ENCODE measurements at places on chromosomes 1 and 21.

DNA sequence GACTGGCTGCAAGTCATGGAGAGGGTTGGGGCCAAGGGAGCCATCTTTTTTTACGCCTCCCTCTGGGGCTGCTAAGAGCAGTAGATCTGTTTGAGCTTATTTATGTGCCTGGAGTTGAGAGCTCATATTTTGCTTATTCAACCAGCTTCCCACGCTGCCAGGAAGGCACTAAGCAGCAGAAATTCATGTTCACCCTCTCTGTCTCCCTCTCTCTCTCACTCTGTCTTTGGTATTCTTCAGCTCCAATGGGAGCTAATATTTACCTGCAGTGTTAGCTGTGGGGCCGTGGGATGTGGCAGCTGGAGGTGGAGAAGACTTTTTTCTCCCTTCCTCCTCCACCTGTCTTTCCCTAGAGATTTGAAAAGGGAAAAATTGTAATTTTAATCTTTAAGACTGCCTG, 26.8 kb upstream of the CACNA1E start:
- DNase-seq, result no peak

DNA sequence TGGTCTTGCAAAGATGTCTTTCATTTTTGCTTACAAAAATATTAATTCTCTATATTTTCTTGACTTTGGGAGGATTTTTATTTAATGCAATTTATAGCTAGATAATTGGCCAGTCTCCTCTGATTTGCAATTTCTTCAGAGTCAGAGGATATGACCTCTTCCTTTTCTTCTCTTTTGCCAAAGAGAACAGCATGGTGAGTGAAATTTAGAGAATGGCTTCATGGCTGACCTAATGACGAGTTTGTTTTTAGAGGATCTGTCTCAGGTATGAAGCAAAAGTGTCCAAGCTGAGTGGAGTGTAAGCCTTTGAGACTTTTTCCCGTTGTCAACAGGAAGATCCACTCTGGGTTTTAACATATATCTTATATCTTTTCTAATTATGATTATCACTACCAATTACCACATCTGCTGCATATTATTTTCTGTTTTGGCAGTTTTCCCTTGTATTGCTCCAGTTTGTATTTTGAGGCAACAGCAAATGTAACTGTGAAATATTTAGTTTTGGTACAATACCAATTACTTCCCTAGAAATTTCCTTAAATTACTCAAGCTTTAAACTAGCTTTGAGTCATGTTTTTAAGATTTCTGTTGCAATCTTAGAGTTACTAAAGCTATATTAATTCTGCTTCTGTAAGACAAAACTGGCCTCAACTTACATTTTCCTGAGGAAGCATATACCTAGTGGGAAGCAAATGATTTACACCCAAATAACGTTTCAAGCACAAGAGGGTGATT, 332.8 kb upstream of the ZRANB2 start:
- peak; percentile 16 for DNase-seq

DNA sequence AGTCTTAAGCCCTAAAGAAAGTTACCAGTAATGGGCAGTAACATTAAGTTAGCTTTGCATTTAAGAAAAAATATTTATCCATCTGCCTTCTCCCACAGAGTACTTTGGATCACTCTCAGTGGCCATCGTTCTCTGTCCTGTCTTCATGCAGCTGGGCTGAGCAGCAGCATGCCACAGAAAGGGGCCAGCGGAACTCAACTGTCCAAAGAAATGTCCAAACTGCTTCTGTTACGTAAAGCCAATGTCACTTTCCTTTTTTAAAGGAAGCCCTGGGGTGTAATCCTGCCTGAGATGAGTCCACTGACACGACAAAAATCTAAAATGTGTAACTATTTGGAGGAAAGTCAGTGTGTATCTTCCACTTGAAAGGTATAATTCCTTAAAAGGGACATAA, 291.6 kb downstream of the SMYD3 start:
- no peak for DNase-seq

DNA sequence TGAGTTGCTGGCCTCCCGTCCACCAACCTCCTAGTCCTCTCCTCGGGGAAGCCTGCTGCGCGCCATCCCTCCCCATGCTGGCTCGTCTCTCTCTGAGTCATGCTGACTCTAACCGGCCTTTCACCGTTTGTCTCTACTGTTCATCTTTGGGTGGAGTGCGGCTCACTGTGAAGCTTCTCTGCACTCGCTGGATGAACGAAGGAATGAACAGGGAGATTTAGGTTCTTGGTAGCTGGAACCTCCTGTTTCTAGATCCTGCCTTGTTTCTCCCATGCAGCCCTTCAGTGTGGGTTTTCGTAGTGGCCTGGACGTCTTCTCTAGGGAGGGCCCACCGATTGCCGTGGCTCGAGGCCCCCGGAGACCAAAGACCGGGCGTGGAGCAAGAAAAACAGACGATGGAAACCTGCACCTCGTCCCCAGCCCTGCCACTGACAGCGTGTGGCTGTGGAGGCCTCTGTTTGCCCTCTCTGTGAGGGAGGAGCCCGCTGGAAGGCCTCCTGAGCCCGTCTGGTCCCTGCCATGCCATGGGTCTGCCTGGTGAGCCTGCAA, 227.6 kb upstream of the C1orf174 start:
- DNase-seq, result no peak

- peak; percentile 53 for DNase-seq
Measured at GRCh38 chr1:2459757-2460156, 16.3 kb upstream of the PLCH2 start.

DNA sequence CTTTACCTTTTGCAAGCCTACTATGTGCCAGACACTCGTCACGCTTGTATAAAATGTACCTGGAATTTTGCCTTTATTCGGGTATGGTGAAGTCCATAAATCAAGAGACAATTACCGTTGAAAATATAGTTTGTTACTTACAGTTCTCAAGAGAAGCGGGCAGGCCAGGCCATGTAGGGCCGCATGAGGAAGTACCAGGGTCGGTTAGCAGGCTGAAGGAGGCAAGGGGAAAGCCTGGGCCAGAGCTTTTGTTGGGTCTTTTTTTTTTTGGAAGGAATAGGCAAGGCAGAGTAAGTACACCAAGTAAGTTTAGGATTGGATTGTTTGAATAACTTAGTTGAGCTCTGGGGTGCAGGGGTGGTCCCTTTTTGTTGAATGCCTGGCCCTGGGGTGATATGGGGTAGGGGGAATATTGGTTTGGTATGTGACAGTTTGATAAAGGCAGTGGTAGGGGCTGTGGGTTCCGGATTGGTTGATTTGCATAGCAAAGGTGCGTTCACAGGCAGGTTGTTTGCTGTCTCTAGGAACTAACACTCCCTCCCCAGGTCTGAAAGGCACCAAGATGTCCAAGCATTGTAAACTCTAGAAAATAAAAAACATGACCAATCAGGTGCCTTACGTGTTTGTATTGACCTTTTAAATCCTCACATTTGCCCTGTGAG, 80.7 kb downstream of the KAZN start:
- DNase-seq, result no peak

- DNase-seq, result no peak
Measured at GRCh38 chr21:42237577-42237976, 18.6 kb downstream of the ABCG1 start.

DNA sequence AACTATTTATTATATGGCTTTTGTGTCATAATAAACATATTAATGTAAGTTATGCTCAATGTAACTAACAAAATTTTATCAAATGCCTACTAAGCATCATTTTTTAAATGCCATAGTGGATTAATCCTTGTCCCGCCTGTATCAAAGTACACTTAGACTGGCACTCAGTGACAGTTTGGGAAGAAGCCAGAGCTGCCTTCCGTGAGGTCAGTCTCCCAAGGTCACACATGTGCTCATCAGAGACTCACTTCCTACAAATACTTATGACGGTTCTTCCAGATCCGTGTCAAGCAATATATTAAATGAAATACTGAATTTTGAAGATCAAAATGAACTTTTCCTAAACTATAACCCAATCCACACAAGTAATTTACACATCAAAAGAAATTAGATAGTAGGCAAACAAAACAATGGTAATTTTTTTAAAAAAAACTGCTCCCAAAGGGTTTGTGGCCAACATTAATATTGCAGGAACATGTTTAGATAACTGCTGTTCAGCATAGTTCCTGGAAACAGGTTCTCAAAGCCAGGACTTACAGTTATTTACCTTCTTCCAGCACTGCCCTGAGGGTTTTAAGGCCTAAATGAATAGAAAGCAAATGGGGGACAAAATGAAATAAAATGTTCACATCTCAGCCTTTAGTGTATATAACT, 27.2 kb downstream of the WLS start:
- no peak for DNase-seq

GRCh38 chr1:233453433-233454200, 126.1 kb downstream of the MAP3K21 start:
- no peak for DNase-seq

DNA sequence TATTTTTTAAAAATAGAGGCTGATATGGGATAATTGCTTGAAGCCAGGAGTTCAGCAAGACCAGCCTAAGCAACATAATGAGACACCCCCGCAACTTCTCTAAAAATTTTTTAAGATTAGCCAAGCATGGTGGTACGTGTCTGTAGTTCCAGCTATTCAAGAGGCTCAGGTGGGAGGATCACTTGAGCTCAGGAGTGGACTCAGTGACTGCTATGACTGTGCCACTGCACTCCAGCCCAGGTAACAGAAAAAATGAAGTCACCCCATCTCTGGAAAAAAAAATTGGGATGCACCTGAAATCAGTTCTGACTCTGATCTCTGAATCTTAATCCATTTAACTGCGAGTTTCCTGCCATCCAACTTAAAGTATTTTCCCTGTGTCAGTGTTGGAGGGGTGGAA, 124.2 kb downstream of the MRPS6 start:
- DNase-seq, result no peak

DNA sequence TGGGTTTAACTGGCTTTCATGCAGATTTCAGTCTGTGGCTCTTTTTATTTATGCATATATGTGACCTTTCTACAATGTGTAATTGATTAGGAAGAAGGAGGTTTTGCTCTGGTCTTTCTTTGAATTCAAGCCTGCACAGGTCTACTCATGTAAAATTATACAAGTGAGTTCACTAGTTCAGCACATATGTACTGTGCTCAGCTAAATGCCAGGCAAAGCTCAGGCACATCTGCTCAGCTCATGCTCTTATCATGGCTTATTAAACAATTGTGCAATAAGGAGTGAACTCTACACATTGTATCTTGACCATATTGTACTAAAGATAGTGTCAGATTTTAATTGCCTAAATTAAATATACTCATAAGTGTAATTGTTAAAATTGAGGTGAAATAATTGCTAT, 378.4 kb downstream of the ADGRL2 start:
- no peak for DNase-seq

DNA sequence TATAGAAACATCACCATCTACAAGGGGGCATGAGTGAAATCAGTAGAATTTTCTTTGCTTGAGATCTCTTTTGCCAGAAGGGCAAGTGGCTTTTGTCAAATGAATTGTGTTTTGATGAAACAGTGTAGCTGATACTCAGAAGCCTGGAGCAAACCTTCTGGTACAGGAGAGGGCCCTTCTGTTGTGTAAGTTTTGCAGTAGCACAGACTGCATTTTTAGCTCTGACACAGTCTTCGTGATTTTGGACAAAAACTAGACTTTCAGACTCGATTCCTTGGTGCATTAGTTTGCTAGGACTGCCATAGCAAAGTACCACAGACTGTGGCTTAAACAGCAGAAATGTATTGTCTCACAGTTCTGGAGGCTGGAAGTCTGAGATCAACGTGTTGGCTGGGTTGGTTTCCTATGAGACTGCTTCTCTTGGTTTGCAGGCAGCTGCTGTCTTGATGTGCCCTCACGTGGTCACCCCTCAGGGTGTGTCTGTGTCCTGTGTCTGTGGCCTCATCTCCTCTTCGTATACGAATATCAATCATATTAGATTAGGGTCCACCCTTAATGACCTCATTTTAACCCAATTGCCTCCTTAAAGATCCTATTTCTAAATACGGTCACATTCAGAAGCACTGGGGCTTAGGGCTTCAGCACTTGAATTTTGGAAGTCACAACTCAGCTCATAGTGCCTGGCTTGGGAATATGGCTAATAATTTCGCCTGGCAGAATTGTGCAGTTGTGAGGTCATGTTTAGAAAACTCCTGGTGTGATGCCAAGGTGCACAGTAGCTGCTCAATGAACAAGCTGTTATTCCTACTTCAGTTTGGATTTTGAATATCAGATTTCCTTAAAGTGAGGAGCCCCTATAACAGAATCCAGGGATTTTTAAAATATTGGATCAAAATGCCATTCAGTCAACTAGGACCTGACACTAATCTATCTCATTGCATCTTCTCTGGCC, 21.2 kb upstream of the DISC1 start:
- DNase-seq, result no peak

- DNase-seq, result peak; percentile 65
Measured at GRCh38 chr1:160416369-160416768, 16.0 kb downstream of the VANGL2 start.

DNA sequence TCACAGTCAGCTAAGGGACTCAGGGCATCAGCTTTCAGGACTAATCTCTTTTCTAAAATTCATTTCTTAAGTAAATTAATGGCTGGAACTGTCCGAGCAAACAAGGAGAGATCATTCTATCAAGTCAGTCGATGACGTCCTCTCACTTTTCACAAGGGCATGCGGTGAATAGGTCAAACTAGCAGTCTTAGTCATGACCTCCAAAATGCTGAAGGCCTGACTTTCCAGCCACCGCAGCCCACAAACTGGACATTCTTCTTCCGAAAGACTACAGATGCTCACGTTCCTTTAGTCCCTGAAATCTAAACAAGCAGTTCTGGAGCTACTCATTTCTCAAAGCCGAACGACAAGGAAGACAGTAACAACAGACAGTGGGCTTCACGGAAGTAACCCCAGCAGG, 127.9 kb downstream of the TIAM1 start:
- no peak for DNase-seq

DNA sequence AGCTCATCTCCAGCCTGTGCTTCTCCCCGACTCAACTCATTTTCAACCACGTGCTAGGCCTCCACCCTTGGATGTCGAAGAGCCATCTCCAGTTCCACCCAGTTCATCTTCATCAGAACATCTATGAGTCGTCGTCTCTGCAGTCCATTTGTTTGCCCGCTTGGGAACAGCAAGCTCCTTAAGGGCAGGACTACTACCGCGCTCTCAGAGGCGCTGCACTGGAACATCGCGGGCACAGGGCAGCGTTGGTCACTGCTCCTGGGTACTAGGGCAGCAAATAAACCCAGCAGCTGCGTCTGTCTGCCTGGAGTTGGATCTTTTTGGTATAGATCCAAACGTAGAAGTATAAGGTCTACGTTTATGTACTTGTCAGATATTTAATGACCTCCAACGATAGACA, 478 bp upstream of the PRDM2 start:
- DNase-seq, result peak; percentile 10

GRCh38 chr1:2415801-2416208, 3.4 kb upstream of the PEX10 start:
- no peak for DNase-seq

- peak; percentile 84 for DNase-seq
Measured at GRCh38 chr1:59596432-59596831, 218.3 kb upstream of the HOOK1 start.

GRCh38 chr1:78143152-78143551, 97.4 kb downstream of the GIPC2 start:
- DNase-seq, result no peak

GRCh38 chr1:115505148-115505571, 136.6 kb upstream of the VANGL1 start:
- no peak for DNase-seq

DNA sequence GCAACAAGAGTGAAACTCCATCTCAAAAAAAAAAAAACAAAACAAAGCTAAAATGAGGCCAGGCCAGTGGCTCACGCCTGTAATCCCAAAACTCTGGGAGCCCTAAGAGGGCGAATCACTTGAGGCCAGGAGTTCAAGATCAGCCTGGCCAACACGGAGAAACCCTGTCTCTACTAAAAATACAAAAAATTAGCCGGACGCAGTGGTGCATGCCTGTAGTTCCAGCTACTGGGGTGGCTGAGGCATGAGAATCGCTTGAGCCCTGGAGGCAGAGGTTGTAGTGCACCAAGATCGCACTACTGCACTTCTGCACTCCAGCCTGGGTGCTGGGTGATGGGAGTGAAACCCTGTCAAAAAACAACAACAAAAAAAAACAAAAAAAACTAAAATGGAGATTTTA, 191.2 kb upstream of the SGIP1 start:
- DNase-seq, result no peak

All from fibroblast of pulmonary artery (primary cell).